H7 (cell line): ENCODE measurements at places on chromosomes 2 and 18.
A peak's percentile ranks its signal among the peaks of the same experiment; 100 is the strongest.

- DNase-seq, result no peak
Measured at GRCh38 chr2:217934321-217935131, 68.3 kb downstream of the TNS1 start.

DNA sequence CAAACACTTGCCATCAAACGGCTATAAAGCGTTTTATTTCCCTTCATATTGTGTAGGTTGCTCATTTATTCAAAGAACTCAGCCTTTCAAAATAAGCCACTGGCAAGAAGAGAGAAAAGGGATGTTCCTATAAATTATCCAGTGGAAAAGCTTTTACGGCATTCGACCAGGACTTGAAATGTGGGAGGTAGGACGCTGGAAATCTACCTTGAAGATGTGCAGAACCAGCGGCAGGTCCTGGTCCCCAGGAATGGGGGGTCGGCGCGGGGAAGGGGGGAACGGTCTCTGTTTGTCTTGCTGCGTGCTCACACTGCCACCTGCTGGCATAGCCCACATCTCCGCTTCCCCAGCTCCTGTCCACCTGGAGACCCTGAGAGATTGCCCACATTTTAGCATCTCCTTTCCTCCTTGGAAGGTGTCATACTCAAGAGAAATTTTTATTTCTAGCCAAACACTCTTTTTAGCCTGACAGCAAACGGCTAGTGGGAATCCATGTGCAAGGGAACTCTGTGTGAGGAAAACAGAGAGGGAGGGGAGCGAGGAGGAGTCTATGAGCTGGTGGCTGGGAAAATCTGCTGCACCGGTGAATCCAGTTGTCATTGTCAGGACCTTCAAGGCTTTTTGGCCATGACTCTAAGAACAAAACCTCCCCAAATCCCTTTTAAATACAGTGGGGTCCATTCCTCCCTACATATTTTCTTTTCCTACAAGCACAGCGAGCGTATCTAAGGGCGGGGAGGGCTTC is 349.0 kb upstream of the PKDCC start:
- peak; percentile 78 for DNase-seq

DNA sequence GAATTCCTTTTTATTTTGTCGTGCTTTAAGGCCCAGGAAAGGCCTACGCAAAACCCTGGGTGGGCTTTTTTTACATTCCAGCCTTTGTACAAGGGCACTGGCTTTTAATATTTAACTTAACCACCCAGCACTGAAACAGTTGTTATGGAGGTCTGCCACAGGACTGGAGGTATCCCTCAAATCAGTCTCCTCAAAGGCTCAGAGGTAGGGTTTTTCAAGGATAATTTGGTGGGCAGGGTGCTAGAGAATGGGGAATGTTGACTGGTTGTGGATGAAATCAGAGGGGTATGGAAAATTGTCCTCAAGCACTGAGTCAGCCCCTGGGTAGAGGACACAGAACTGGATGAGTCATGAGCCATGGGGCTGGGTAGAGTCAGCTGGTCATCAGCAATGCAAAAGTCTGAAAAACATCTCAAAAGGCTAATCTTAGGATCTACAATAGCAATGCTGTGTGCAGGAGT is 443.1 kb downstream of the THSD7B start:
- no peak for DNase-seq

DNA sequence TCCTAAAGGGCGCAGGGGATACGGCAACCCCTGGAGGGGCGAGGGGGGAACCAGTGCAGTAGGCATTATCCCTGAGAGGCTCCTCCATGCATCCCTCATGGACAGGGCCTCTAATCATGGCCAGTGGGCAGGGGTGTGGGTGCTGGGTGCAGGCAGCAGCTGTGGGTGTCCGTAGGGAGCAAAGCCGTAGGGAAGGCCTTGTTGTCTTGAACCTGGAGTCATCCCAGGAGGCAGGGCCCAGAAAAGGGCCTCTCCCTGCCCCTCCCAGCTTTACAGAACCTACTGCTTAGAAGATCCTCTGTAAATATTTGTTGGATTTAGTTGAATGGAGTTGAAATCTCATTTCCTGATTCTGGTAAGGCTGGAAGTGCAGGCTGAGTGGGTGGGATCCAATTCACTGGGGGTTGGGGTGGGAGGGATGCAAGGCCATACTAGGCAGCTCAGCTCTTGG is 207.0 kb upstream of the HAAO start:
- no peak for DNase-seq

DNA sequence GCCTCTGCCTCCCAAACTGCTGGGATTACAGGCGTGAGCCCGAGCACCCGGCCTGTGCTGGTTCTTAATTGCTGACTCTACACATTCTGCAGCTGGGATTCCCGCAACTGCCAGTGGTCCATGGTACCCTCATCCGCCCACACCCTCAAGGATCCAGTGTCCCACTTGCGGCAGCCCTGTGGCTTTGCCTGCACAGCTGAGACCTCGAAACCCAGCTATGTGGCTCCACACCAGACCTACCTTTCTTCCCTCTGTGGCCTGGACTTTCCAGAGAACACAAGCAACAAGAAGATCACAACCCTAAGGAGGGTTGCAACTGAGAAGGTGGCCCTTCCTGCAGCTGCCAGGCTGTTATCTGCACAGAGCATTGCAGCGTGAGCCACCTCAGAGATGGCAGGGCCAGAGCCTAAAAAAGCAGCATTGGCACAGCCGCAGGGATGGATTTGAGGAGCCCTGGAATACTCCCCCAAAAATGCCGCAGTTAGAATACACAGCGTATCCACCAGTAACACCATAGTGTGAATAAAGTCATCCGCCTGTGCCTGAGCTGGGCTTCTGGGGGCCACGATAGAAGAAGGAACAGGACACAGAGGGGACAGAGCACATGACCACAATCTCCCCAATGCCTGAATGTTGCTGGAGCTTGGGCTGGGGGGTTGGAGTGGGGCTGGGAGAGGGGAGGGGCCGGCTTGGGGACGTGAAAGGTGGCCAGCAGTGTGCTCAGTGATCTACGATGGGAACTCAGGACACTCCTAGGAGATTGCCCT is 1.9 kb downstream of the GPR55 start:
- DNase-seq, result no peak

DNA sequence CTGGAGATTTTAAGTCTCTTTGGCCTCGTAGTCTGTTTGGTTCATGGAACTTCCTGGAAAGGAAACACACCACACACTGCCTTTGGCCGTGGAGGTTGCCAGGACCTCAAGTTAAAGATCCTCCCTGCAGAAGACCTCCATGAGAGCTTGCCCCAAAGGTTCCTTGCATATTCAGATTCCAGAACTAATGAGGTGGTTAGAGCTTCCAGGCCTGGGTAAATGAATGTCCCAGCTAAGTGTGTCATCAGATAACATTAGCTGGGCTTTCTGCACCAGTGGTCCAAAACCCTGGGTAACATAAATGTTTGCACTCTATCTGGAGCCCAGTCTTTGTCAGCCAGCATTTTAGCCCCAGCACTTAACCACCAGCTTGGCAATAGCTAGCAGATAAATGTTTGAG is 122.1 kb upstream of the EML6 start:
- no peak for DNase-seq

- no peak for DNase-seq
Measured at GRCh38 chr2:77867146-77867545, 345.0 kb upstream of the LRRTM4 start.

GRCh38 chr2:65366595-65367125 is 65.7 kb downstream of the SPRED2 start:
- DNase-seq, result no peak

GRCh38 chr2:72011791-72012190 is 135.9 kb downstream of the CYP26B1 start:
- peak; percentile 7 for DNase-seq

DNA sequence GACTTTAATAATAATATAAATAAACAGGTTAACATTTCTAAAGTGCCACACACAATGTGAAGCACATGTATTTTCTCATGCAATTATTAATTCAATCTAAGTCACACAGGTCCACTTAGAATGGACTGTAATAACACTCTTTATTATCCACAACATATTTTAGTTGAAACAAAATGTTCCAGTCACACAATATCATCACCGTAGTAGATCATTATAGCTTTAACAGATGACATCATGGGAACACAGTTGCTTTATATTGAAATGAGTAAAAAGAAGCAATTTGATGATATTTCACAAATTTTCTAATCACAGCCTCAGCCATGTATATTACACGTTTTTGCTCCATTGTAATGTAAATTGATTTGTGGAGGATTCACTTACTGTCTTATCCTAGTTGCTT is 266.3 kb downstream of the MEIS1 start:
- no peak for DNase-seq

GRCh38 chr2:108968619-108969018 is 20.4 kb downstream of the EDAR start:
- no peak for DNase-seq

- DNase-seq, result peak; percentile 87
Measured at GRCh38 chr2:3780477-3781402, 77.4 kb downstream of the DCDC2C start.

DNA sequence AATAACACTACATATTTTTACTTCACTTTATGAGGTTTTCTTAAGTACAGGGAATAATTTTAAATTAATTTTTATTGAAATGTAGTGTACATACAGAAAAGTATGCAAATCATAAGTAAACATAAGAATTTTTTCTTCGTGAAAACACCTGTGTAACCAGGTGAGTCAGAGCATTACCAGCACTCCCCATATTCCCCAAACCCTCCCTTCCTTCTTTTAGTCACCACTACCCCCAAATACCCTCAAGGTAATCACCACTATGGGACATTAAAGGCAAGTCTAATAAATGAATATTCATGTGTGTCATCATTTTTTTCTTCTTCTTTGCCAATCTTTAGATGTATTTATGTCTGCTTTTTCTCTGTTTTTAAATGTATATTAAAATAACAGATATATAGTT is 139.9 kb upstream of the LTBP1 start:
- DNase-seq, result no peak

DNA sequence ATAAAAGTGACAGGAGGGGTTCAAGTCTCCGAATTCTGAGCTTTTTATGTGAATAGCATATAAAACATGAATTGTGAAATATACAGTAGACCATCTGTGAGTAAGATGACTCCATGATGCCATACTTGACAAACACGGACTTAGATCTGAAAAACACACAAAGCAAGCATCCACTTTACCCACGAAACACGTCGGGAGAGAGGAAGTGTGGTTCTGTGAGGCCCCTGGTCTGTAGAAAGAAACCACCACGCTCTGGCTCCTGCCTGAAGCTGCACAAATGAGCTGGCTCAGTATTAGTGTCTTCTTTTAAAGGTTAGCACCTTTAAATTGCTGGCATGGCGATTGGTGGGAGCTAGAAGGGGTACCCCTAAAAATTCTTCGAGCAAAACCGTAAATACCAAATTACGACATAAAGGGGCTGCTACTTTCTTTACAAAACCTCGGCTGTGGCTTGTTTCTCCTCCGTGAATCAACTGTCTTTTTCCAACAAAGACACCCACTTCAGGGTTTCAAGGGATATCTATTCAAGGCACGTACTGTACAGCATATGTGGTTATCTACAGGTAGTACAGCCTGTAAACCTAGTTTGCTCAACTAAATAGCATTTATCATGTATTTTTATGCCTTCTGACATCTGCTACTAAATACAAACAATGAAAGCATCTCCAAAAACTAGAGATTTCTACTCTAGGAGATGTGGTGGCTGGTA is 70.9 kb downstream of the AFF3 start:
- no peak for DNase-seq

DNA sequence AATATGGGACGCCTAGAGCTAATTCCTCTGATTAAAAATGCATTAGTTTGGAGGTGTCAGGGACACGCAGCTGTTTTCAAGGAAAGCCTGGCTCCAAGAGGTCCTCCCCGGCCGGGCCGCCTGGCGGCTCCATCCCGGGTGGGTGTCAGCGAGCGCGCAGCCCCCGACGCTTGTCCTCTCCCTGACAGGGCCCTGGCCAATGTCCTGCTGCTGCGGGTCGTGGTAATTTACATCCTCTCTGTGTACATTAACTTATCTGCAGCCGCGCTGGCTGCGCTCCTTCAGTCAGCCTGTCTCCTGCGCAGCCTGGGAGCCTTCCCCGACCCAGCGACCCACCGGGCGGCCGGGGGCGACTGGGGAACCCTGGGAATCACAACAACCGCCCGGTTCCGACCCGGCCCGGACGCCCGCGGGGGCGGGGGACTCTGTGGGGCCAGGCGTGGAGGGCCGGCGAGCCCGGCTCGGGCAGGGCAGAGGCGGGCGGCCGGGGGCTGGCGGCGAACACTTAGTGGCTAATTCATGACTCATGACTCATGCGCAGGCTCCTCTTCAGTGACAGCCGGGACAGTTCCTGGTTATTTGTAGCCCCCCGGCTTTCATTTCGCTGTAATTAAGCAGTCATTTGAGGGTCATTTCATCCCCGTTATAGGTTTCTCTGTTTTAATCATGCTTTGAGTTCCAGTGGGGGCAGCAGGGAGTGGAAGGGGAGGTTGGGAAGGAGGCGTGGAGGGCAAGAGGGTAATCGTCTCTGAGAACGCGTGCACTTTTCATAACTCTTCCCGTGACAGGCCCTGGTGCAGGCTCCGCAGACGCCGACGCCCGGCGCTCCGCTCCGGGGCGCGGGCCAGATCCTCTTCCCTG is 141.9 kb upstream of the CTAGE1 start:
- DNase-seq, result peak; percentile 78

- no peak for DNase-seq
Measured at GRCh38 chr18:22228976-22229375, 59.6 kb downstream of the GATA6 start.

DNA sequence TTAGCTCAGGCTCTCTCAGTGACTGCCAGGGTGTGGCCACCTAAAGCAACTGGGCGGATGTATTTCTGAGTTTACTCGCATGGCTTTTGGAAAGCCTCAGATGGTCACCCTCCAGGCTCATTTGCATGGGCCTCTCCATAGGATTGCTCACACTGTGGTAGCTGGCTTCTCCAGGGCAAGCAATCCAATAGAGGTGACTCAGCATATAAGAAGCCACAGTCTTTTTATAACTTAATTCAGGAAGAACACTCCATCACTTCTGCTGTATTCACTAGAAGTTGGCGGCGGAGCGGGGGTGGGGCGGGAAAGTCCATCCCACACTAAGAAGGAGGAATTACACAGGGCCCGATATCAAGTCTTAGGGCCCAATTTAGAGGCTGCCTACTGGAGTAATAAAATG is 3.6 kb upstream of the DOK6 start:
- peak; percentile 20 for DNase-seq

- DNase-seq, result peak; percentile 50
Measured at GRCh38 chr2:127134833-127135830, 28.2 kb upstream of the BIN1 start.

GRCh38 chr18:77397617-77398016 is 148.0 kb downstream of the GALR1 start:
- DNase-seq, result no peak
